Left kidney (tissue), 8 donors: ENCODE measurements at places on chromosomes 2 and 18. TPM values are rescaled to one million over a fixed set of nuclear protein-coding genes. Genes with fewer than 3 reads are reported as not detected.

C1QL2 gene
- not detected for polyA plus RNA-seq

RTP5 gene
- polyA plus RNA-seq: not detected

CSRNP3 gene
- polyA plus RNA-seq: 11.0 TPM

DHRS9 gene
- polyA plus RNA-seq: 0.68 TPM

GCG gene
- not detected for polyA plus RNA-seq

SP140 gene
- 1.3 TPM for polyA plus RNA-seq

ANO7 gene
- polyA plus RNA-seq: 2.5 TPM

PRKAG3 gene
- 0.15 TPM for polyA plus RNA-seq

DNA sequence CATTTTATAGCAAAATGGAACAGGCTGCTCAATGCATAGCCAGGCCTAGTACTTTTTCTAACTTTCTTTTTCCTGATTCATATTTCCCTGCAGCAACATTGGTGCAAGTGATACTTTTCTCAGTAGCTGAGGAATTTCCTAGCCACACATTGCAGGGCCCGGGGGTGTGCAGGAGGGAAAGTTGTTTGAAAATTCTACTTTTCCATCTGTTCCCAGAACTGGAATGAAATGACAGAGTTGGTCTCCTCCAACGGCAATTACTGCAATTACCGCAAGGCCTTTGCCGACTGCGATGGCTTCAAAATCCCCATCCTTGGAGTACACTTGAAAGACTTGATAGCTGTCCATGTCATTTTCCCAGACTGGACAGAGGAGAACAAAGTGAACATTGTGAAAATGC lies 50.5 kb downstream of the RASGRP3 start:
- DNase-seq: no peak

- no peak for DNase-seq
These were observed 55.3 kb upstream of the FZD7 start for GRCh38 chr2:201978333-201978732.

DNA sequence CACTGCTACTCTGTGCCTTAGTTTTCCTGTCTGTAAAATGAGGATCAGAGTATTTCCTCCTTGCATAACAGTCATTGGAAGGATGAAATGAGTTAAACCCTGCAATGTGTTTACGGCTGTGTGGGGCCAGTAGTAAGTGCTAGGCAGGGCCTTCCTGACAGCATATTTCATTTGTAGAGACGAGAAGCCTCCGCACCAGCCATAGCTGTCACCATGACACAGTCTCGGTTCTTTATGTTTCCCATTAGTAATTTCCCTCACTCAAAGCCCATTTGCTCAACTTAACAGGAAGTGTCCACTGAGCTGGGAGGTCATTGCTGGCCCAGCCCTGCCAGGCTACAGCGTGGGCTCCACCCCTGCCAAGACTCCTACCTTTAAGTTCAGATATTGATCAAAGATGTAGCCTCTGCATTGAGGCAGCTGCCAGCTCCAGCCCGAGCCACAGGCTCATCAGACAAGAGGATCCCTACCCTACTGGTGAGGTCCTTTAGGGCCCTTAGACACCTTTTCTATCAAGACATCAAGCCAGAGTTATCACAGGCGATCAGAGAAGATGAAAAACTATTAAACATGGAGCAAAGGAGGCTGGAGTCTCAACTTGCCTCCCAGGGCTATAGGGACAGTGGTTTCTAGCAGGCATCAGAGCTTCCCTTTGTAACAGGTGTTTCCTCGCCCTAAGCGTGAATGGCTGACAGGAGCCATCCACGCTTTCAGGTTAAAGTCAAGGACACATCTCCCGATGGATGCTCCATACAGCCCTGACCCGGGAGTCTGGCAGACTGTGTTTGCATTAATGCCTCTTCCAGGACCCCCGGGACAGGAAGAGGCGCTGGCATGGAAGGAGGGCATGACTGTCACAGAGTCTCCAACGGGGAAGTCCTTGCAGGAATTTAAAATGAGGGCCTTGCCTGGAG lies 251.7 kb downstream of the NDUFA10 start:
- DNase-seq: no peak

- no peak for DNase-seq
These were observed 143.9 kb downstream of the MYT1L start for GRCh38 chr2:2187196-2187595.

- DNase-seq: no peak
These were observed 1026.4 kb downstream of the DSC3 start for GRCh38 chr18:30016179-30016578.

GRCh38 chr2:169104848-169105247 lies 35.5 kb downstream of the DHRS9 start:
- no peak for DNase-seq

GRCh38 chr2:112229348-112229747 lies 25.5 kb downstream of the ZC3H8 start:
- DNase-seq: no peak

- no peak for DNase-seq
These were observed 794.2 kb downstream of the ERBB4 start for GRCh38 chr2:211744379-211744778.

GRCh38 chr18:36737316-36737715 lies 91.5 kb downstream of the TPGS2 start:
- no peak for DNase-seq

DNA sequence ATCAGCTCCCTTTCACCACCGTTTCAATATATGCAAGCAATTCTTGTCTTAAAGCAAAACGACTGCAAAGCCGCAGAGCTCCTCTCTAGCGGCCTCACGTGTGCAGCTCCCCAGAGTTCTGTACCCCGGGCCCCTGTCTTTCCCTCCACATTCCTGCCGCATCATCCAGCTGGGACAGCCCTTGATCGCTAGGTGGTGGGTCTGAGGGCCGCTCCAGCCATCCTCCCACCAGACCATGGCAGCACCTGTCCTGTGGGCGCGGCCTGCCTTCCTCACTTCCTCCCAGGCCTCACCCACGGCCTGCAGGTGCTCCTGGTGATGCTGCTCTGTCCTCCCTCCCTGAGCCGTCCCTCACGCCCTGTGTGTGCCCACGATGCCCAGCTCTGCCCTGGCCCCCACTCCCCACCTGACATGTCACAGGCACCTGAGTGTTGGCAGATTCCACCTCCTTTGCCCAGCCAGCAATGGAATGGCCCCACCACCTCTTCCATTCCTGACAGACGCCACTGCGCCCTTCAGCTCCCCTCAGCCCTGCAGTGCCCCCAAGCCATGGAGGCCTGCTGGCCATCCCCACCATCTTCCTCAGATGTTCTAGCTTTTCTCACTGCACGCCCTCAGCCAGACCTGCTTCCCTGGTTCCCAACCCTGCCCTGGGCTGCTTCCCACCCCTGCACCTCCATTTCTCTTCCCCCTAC lies 15.3 kb upstream of the ALLC start:
- no peak for DNase-seq
